ENCODE measurements at places on chromosomes 11 and 22. TPM values are rescaled to one million over a fixed set of nuclear protein-coding genes. Genes with fewer than 3 reads are reported as not detected.

The MYEOV gene
- not detected for total RNA-seq

The ARRB1 gene
- 128 TPM for total RNA-seq

The CATSPER1 gene
- total RNA-seq, result not detected

The AMPD3 gene
- total RNA-seq, result 5.2 TPM

The TRAF6 gene
- 10.5 TPM for total RNA-seq
